ENCODE measurements at places on chromosomes 5 and 9.

GRCh38 chr5:69492391-69492922, at the start of gene OCLN:
Gene OCLN, plus strand, starts transcription at chr5:69492790. Its CDS starts 11,455 bp downstream, at chr5:69504245.
- no peak for DNase-seq

DNA sequence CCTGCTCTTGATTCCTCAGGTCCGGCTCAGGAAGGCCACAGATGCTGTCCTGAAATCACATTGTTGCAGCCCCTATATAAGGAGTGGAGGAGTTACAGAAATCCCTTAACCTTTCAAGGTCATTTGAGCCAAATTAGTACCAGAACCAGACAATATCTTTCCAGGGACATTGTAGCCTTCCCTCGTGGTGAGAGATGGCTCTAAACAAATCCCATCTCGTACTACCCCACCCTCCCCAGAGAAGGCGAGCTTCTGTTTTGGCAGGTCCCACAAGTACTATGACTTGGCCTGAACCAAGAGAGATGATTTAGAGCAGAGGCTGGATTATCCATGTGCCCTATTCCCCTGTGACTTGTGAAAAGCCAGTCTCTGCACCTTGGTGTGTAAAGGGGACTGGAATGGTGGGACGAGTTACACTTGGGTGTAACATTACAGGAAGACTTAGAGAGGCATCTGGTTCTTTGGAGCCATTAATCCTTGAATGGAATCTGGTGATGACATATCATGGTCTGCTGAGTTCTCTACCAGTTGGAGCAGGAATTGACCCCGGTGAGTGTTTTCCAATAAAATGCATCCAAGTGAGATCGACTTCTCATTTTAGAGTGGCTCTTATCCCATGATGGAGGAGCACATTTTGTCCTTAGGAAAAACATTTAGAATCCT, at the start of gene FAM240B:
Gene FAM240B, minus strand, starts transcription at position 51 of the 663 bp plus-strand sequence. CDS start 16,134 bp downstream, outside the sequence.
- DNase-seq: no peak

DNA sequence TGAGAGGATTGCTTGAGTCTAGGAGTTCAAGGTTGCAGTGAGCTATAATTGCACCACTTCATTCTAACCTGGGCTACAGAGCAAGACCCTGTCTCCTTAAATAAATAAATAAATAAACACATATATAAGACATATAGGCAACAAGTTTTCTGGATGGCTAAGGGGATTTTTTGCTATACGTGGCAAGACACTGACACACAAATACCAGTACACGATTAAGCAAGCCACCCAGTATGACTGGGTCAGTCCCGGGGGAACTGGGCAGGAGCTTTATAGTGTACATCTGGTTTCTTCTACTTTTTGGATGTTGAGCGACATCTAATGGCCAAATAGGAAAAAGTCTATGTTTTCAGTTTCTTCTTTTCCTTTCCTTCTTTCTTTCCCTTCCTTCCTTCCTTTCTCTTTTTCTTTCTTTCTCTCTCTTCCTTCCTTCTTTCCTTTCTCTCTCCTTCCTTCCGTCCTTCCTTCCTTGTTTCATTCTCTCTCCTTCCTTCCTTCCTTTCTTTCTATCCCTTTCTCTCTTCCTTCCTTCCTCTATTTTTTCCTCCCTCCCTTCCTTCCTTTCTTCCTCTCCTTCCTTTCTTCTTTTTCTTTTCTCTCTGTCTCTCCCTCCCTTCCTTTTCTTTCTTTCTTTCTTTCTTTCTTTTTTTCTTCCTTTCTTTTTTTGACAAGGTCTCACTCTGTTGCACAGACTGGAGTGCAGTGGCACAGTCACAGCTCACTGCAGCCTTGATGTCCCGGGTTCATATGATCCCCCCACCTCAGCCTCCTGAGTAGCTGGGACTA, 47.0 kb upstream of the PLIN2 start:
- DNase-seq: peak; percentile 60

DNA sequence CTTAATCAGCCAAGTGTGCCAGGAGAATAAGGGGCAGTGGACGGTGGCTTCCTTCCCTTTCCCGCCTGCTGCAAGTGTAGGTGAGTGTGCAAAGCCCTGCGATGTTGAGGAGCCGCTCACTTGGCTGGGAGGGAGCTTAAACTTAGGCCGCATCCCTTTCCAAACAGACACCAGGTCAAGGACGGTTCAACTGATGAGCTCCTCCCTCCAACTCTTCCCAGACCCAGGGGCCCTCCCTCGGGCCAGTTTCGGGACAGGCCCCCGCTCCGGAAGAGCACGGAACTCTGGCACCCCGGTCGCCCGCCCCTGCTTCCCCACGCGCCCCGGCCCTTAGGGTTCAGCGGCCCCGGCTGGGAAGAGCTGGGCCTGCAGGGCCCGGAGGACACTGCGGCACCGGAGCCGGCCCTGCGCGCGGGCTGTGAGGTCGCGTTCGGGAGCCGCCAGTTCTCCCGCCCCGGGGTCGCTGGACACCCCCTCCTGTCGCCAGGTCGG, 481 bp downstream of the MRPL36 start:
- DNase-seq: no peak

Measured in GM12864 (cell line).